ENCODE measurements at places on chromosomes 4 and X.

- DNase-seq = no peak
Observed at GRCh38 chrX:153491351-153491914, 3.3 kb upstream of the BGN start.

- DNase-seq = peak; percentile 64
Observed at GRCh38 chrX:153494541-153495361, at the start of gene BGN. Gene BGN, plus strand, starts transcription at chrX:153494980. Its CDS starts 9,652 bp downstream, at chrX:153504632.

GRCh38 chr4:104905546-104905945, 241.1 kb upstream of the TET2 start:
- DNase-seq = no peak

DNA sequence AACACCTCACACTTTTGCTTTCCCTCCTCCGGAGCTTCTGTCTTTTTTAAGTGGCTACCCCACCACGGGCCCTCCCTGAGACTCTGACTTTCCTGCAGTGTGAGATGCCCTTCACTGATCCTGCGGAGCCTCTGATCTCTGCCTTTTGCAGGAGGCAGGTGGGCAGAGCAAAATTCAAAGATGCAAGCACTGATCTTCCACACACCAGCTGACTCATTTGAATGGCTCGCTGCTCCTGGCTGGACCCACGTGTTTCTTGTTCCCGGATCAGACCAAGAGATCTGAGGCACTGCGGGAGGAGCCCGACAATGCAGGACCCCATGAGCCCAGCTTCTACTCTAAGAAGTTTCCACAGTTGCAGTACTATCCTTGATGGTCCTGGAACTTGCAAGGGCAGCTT, 1607.9 kb upstream of the TENM3 start:
- DNase-seq = no peak

GRCh38 chr4:76809594-76810305, 88.2 kb downstream of the SOWAHB start:
- DNase-seq = no peak

DNA sequence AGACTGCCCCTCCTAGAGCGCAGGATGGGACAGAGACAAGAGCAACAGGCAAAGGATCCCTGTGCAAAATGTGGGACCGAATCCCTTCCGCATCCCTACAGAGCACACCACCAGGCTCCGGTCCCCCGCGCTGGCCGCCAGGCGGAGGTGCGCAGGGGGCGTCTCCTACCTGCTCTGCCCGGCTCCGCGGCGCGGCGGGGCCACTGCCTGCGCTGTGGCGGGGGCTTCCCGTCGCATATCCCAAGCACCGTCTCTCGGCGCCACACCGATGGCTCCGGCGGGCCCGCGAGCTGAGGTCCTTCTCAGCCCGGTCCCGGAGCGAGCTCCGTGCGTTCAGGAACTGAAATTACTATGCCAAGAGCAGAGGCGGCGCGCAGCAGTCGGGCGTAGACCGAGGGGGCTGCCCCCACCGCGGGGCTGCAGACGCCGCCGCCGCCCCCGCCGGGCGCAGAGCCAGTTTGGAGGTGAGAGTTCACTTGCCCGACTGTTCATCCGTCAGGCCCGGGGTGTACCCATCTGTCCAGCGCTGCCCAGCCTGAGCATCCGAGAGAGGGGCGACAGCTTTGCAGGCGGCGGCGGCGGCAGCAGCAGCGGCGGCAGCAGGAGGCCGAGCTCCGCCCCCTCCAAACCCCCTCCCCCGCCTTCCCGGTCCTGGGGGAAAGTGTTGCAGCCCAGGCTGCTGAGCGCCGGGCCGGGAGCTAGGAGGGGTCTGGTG, at the start of gene GPRIN3:
Gene GPRIN3 (minus strand): TSS at position 355 of the 715 bp plus-strand sequence. CDS start 57,690 bp downstream, outside the sequence.
- peak; percentile 66 for DNase-seq

DNA sequence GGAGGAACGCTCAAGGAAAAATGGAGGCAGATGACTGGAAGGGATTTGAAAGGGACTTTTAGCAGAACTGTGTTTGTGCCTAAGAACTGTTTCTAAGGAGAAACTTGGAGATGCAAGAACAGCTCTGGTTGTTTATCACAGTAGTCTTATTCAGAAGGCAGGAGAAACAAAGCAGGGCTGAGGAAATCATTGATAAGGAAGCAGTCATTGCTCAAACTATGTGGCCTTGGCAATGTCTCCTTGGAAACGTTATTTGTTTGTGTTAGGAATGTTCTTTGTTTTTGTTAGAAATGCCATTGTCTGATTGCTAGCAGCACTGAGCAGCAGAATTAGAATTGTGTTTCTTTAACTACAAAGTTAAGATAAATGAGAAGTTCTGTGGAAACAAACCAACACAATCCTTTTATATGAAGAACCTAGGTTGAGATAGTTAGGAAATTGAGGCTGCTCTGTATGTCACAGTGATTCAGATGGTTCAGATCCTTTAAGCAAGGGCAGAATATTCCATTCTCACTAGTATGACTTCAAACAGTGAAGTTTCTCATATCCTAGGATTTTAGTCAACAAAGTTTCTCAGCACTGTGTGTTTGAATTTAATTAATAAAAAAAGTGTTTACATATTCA, 1191.3 kb upstream of the IGFBP7 start:
- DNase-seq = no peak

Data from common myeloid progenitor, CD34-positive (primary cell).